ENCODE measurements at places on chromosomes 7 and 10.

DNA sequence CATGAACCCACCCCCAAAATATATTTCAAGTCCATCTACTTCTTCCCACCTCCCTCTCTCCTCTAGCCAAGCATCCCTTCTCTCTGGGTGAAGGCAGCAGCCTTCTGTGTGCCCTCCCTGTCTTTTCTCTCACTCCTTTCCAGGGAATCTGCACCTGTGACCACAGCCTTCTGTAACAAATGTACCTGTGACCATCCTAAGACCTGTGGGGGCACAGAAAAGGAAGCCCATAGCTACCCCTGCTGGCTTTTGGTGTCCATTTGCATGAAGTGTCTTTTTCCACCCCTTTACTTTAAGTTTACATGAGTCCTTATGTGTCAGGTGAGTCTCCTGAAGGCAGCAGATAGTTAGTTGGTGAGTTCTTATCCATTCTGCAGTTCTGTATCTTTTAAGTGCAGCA is 2.0 kb upstream of the TBXAS1 start:
- no peak for DNase-seq

DNA sequence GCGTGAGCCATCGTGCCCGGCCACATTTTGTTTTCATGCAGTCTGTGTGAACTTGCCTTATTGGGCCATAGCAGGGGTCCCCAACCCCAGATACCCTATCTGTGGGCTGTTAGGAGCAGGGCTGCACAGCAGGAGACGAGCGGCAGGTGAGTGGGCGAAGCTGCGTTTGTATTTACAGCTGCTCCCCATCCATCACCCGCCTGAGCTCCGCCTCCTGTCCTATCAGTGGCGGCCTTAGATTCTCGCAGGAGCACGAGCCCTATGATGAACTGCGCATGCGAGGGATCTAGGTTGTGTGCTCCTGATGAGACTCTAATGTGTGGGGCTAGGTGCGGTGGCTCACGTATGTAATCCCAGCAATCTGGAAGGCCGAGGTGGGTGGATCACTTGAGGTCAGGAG is 293.9 kb downstream of the CAMK1D start:
- no peak for DNase-seq

DNA sequence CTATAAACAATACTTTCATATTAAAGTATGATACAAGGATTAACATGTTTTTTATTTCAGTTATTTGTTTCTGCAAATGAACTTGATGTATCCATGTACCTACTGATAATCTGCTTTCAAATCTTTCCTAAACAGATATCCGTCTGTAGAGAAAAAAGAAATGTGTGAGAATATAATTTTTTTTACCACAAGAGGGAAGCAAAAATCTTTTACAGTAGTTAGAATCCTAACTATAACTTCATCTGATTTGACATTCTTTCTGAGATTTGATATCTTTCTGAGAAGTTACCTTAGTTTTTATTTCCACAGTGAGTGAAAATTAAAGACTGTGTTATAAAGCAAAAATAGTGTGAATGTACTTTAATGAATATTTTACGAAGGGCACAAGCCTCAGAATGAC is 203.9 kb upstream of the PCLO start:
- DNase-seq = no peak

DNA sequence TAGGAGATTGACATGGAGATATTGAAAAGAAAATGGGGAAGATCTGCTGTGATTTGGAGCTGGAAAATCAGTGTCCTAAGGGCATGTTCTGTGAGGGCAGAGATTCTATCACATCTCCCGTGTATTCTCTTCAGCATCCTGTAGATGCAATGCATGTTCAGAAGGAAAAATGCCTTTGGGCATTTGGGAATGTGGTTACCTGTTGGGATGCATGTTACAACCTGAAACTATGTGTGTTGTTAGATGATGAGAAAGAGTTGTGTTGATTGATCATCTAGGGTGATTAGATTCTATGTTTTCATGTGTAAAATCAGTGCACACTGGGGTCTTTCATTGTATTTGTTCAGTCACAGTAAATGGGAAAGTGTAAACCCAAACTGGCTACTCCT is 14.7 kb downstream of the CUZD1 start:
- DNase-seq = no peak

GRCh38 chr10:77763453-77764430 is 126.1 kb upstream of the KCNMA1 start:
- DNase-seq = no peak

- DNase-seq = no peak
These were observed 740.4 kb downstream of the GATA3 start for GRCh38 chr10:8794860-8795259.

GRCh38 chr10:110481919-110482318 is 15.8 kb upstream of the DUSP5 start:
- DNase-seq = no peak

- DNase-seq = no peak
These were observed 290.6 kb upstream of the GHITM start for GRCh38 chr10:83848677-83849076.

GRCh38 chr10:74083304-74083703 is 67.3 kb downstream of the AP3M1 start:
- DNase-seq = no peak

Data from dermis blood vessel endothelial cell (primary cell).